Breast epithelium (tissue), 4 donors: ENCODE measurements at places on chromosomes 5 and 9.

DNA sequence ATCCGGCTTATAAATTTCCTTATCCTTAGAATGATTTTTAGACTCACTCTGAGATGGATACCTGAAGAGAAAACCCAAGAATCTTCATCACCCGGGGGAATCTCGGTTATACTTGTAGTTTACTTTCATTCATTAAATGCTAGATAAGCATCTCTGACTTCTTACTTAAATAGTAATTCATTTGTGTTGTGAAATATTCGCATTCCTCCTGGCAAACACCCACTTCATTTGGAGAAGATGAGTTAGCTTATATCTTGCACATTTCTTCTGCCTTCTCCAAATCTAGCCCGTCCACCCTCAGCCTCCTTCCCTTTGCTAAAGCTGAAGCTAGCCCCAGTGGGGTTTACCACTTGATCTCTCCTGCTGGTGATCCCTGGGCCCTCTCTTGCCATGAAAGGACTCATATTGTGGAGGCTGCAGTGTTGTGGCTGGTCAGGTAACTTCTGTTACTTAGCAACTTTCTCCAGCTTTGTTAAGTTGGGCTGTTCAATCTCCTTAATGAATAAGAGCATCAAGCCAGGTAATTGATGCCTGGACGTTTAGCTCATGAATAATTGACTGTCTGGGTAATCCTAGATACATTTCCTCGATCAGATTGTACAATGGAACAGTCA lies 11.3 kb upstream of the POU4F3 start:
- DNase-seq = no peak

DNA sequence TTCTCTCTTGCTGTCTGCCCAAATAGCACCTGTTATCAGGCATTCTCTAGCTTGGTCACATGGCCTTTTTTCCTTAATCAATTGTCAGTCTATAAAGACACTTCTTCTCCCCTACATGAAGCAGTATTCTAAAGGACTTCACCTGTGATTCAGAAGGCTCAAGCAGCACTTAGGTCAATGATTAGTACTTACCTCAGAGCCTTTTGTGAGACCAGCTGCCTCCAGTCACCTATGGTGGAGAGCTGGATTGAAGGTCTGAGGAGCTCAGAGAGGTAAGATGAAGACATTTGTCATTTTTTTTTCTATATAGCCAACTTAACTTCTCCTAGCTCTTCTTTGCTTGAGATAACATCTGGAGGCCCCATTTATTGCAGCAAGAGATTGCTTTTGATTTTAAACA lies 278.3 kb upstream of the PCSK5 start:
- DNase-seq = no peak

- no peak for DNase-seq
Measured at GRCh38 chr5:132611965-132612364, 46.0 kb upstream of the IL13 start.

DNA sequence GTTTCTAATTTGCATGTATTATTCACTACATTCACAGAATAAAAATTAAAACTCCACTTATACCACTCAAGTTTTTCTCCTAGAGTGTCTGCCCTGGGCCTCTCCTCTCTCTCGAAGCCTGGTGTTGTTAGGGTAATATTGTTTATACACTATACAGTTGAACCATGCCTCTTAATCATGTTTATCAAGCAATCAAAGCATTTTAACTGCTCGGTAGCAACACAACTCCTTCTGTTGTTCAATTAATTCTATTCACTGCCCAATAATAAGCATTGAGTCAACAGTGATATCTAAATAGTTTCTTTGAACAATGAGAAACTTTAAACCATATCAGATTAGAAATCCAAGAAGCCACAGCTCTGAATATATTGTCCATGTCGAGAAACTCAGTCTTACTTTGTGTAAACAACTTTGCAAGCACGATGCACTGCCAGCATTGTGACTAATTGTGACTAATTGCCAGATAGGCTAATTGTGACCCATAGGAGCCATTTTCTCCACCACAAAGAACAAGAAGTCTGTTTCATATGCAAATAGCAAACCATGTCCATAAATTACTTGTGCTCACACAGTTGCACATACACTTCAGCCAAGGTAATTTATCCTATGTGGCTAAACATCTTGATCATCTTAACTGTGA lies at the start of gene DNAH5:
Gene DNAH5 (minus strand): TSS at position 129 of the 640 bp plus-strand sequence. CDS start 250 bp downstream, outside the sequence.
- DNase-seq = no peak

GRCh38 chr9:28808042-28808441 lies 1234.8 kb upstream of the C9orf72 start:
- no peak for DNase-seq

- no peak for DNase-seq
Measured at GRCh38 chr9:129141066-129142041, 30.1 kb downstream of the PTPA start.

DNA sequence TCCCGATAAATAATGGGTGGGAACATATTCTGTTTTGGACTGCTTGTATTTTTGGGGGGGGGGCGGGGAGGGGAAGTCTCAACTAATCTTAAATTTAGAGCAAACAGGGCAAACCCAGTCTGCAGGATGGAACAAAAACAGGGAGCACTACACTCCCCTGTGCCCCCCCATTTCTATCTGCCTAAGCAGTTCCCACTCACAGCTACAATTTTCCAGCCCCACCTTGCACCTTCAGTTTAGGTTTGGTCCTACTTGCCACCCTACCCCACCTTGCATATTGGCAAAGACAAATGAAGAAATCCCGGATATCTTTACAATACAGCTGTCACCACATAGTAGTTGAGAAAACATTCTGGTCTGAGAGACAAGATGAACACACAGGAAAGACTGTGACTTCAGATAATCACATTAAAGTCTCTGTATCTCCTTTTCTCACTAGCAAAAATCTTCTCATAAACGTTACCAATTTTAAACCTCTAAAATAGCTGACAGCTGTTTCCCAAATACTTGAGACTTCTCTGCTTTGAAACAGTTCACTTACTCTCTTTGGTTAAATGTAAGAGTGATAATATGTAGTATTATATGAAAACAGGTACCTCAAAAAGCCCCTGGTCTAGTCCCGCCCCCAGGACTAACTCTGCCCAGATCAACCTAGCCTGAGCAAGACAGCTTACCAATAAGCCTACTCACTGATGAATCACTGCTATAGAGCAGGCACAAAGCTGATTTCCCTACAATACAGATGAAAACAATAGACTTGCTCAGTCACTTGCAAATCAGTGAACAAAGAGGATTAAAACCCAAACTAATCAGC lies 5.2 kb upstream of the RAPGEF6 start:
- no peak for DNase-seq
